Ureter (tissue), 1 donor: ENCODE measurements at places on chromosomes 11 and 22. TPM values are rescaled to one million over a fixed set of nuclear protein-coding genes. Genes with fewer than 3 reads are reported as not detected.

Gene P4HA3
- total RNA-seq: 1.7 TPM

Gene KCNQ1
- total RNA-seq: 63.0 TPM

Gene RBMXL2
- not detected for total RNA-seq

Gene OR6T1
- not detected for total RNA-seq
